ENCODE measurements at places on chromosomes 7 and 10. TPM values are rescaled to one million over a fixed set of nuclear protein-coding genes. Genes with fewer than 3 reads are reported as not detected.

DNA sequence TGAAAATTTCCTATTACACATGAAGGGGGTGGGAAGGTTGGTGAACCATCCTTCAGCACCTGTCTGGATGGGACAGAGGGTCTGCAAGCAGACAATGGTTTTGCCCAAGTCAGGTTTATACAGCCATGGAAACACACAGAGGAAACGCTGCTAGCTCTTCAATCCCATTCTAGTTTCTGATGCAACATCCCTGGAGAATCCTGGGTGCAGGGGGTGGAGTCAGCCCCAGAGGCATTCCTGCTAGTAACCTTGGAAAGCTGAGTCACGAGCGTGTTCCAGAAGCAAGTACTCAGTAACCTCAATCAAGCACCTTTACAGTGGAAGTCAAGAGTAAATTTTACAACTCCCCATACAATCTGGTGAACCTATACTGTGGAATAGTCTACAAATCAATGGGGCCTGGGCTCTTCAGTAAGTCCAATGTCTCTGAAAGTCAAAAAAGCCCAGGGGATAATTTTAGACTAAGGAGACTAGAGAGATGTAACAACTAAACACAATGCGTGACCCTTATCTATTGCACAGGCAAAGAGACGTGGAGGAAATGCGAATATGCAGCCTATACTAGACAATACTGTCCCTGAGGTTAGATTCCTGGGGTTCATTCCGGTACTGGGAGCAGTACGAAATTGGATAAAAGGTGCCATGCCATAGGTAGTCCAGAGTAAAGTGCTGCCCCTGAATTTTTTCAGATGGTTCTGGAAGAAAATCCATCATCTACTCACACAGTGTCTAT lies 95.4 kb downstream of the ZRANB1 start:
- DNase-seq = peak; percentile 51

AGR3 gene
- total RNA-seq = 3.1 TPM

DNA sequence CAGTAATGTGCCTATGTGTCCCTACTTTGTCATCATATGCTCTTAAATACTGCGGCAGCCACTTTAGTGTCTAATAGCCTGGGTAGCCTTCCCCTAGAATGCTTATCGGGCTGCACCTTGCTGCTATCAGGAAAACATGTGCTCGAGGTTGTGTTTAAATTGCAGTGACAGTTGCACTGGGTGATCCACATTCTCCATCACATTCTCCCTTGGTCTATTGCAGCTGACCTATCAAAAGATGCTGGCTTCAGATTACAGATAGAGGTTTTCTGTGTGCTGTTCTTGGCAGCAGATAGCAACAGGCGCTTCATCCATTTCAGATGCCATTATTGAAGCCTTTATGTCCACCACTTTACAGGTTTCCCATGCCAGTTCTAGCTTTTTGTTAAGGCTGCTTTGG lies 130.1 kb upstream of the MDFIC start:
- no peak for DNase-seq

OR13A1 gene
- total RNA-seq = not detected

DNA sequence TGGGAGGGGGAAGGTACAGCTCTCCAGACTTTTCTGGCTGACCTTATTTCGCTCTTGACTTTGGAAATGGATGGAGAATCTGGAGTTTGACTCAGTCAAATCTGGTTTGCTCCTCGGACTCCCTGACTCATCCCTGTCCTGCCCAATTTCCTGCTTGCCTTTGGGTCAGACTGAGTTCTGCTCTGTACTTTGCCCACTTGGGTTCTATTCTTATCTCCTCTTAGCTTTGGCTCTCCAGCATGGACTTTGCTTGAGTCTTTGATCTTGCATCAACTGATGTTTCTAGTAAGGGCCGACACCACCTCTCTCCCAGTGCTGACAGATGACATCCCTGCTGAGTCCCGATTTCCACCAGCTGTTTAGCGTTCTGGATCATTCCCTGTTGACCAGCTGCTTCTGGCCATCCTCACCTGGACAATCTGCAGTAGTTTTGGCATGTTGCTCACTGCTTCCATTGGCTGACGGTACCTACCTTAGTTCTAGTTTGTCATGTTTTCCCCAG lies 335.3 kb downstream of the SUGCT start:
- peak; percentile 27 for DNase-seq
